Adrenal gland (tissue), 19 donors: ENCODE measurements at places on chromosomes 2 and 18. TPM values are rescaled to one million over a fixed set of nuclear protein-coding genes. Genes with fewer than 3 reads are reported as not detected.

GRCh38 chr2:66572391-66572790 lies 137.5 kb downstream of the MEIS1 start:
- no peak for DNase-seq

GRCh38 chr2:189298481-189298880 lies 118.9 kb upstream of the COL5A2 start:
- no peak for DNase-seq

DNA sequence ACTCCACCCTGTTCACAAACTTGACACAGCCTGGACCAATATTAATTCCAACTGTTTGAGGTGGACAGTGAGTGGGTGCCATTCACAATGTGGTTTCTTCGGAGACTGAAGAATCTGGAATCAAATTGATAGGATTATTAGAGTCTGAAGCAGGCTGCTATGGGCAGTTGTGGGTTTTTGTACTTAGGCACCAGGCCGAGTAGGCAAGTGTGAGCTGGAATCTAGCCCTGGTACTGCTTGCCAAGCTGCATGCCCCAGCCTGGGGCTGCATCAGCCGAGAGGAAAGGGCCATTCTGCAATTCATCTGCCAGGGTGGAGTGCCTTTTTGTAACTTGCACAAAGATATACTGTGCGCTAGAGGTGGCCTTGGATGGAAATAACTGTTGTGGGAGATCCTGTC lies 654.7 kb upstream of the FANCL start:
- no peak for DNase-seq

The SCYGR8 gene
- not detected for total RNA-seq

DNA sequence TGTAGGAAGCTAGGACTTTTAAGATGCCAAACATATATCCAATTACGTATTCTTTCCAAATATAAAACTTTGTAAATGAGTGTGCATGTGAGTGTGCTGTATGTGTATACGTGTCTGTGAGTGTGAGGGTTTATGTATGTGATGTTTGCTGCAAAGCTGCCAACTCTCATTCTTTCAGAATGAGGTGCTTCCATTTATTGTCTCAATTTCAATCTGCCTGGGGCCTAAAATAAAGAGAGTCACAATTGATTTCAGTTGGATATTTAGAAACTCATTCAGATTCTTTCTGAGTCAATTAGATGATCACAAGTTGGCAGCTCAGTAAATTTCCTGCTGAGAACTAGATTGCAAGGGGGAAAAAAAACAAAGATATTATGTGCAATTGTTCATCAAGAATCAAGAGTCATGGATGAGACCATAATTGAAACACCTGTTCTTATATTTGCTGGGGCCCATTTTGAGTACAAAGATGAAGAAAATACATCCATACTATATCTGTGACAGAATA lies 621.2 kb upstream of the ACVR2A start:
- no peak for DNase-seq

DNA sequence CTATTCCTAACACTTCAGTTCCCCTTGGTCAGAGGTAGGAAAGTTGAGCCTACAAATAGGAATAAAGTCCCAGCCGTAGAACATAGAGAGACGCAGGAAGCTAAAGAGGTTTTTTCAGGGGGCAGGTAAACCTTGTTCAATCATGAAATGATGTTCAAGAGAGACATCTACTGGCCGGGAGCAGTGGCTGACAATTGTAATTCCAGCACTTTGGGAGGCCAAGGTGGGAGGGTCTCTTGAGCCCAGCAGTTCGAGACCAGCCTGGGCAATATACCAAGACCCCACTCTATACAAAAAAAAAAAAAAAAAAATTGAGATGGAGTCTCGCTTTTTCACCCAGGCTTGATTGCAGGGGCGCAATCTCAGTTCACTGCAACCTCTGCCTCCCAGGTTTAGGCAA lies 66.7 kb upstream of the DNAJC10 start:
- DNase-seq, result peak; percentile 11

- DNase-seq, result no peak
Measured at GRCh38 chr18:70469916-70470315, 181.1 kb downstream of the SOCS6 start.

DNA sequence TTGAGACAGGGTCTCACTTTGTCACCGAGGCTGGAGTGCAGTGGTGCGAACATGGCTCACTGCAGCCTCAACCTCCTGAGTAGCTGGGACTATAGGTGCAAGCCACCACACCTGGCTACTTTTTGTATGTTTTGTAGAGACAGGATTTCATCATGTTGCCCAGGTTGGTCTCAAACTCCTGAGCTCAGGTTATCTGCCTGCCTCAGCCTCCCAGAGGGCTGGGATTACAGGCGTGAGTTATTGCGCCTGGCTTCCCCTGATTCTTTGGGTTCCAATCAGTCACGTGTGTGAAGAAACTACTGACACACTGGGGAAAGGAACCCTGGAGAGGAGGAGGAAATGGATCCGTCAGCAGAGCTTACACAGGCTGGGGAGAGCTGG lies 22.3 kb upstream of the RAB10 start:
- no peak for DNase-seq

DNA sequence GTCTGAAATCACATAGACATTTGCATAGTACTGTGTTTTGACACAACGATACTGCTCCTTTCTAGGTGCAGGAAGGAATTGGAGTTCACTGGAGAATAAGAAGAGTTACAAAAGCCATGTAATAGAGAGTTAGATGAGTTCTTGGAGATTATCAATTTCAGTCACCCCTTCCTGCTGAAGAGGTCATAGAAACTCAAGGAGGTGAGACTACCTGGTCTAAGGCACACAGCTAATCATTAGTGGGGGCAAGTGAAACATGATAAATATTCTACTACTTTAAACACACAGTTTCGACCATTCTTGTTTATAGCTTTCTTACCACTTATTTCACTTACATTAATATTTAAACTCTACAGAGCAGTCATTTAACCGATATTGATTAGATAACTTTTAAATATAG lies 286.9 kb upstream of the NXPH2 start:
- no peak for DNase-seq

The CFAP65 gene
- total RNA-seq, result 0.06 TPM

The CIDEA gene
- 1.2 TPM for total RNA-seq

DNA sequence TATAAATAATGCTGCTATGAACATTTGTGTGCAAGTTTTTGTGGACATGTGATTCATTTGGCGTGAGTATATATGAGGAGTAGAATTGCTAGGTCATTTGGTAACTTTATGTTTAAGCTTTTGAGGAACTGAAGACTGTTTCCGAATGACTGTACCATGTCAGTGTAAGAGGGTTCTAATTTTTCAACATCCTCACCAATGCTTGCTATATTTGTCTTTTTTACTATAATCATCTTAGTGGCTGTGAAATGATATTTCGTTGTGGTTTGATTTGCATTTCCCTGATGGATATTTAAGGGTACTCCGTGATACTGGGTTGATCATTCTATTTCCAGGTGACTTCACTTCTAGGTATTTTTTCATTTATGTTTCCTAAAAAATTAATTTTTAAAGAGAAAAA lies 241.1 kb downstream of the BCL2 start:
- DNase-seq, result no peak

DNA sequence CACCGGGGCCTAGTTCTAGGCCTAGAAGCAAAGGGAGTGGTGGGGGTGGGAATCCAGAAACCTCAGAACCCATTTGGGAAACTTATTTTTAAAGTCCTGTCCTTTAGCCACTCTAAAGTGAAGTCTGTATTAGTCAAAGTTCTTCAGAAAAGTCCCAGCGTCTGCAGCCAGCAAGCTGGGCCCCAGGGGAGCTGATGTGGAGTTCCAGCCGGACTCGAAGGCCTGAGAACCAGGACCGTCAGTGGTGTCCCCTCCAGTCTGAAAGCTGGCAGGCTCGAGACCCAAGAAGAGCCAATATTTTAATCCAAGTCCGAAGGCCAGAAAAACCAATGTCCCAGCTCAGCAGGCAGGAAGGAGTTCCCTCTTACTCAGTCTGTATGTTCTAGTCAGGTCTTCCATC lies 32.4 kb downstream of the ID2 start:
- DNase-seq, result no peak

DNA sequence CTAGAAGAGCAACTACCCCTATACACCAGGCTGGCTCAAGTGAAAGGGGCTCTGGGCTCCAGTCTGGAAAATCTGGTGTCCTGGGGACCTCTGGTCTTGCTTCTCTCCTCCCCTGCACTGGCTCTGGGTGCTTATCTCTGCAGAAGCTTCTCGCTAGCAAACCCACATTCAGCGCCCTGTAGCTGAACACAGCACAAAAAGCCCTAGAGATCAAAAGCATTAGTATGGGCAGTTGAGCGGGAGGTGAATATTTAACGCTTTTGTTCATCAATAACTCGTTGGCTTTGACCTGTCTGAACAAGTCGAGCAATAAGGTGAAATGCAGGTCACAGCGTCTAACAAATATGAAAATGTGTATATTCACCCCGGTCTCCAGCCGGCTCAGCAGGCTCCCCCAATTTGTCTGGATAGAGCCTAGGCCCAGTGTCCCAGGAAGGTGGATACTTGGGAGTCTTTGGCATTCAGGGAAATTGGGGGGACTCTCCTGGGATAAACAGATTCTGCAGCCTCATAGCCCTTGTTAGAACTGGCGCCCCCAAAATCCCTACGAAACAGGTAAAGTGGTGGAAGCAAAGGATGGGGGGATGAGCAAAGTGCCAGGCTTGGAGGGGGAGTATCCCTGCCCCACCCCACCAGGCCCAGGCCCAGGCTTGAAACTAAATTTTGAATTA lies 2.5 kb upstream of the HOXD4 start:
- no peak for DNase-seq

GRCh38 chr2:241724259-241724974 lies 10.0 kb upstream of the D2HGDH start:
- no peak for DNase-seq

The RAB11FIP5 gene
- 38.0 TPM for total RNA-seq

The GAL3ST2 gene
- 0.25 TPM for total RNA-seq

DNA sequence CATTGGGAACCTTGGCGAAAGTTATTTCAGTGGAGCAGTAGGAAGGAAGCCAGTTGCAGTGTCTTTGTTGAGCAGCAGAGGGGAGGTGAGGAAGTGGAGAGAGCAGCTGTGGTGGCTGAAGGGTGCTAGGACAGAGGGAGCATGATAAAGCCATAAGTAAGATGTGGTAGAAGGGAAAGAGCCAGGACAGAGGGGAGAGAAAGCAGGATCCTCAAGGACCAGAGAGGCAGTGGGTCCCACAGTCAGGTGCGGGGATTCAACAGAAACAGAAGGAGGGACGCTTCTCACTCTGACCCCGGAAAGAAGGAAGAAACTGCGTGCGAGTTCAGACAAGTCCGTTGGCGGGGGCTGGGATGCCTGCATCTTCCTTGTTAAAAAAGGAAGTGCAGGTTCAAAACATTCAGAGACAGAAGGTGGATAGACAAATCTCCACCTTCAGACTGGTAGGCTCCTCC lies at the start of gene CXCR2:
Gene CXCR2, plus strand, starts transcription at position 403 of the 455 bp plus-strand sequence. CDS start 8,774 bp downstream, outside the sequence.
- DNase-seq, result peak; percentile 51

- DNase-seq, result no peak
Measured at GRCh38 chr2:30865243-30865642, 58.0 kb upstream of the CAPN13 start.

- DNase-seq, result no peak
Measured at GRCh38 chr2:53708988-53709387, 58.6 kb upstream of the CHAC2 start.
